Activated CD4-positive, alpha-beta T cell treated with anti-CD3 and anti-CD28 coated beads, Interleukin-2, amount 50 U/mL, for 1 hour (primary cell): ENCODE measurements at places on chromosomes 7 and 10.

DNA sequence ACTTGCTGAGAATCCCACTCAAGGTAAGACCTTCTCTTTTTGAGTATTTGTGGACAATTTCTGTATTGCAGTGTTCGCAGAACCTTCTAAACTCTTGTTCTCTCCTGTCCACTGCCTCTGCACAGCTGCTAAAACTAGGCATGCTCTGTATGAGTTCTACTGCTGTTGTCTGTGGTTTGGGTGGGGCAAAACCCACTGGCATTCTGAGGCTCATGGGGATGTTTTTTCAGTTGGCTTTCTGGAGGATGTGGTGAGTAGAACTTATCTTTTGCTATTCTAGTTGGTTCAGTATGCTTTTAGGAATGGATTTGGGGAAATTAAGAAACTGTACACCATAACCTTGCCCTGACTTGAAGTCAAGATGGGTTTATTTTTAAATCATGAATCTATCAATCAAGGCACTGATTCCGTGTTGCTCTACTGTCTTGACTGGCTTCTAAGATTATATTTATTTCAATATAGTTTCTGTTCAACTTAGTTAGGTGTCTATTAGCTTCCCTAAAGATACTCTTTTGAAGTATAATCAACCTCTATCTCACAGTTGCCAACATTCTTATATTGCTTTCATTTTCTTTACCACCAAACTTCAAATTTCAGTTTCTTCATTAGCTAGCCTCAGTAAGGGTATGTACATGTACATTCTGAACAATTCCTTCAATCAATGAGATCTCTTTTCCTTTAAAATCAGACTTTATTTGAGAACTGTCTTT is 25.0 kb upstream of the C1GALT1 start:
- peak; percentile 45 for DNase-seq

DNA sequence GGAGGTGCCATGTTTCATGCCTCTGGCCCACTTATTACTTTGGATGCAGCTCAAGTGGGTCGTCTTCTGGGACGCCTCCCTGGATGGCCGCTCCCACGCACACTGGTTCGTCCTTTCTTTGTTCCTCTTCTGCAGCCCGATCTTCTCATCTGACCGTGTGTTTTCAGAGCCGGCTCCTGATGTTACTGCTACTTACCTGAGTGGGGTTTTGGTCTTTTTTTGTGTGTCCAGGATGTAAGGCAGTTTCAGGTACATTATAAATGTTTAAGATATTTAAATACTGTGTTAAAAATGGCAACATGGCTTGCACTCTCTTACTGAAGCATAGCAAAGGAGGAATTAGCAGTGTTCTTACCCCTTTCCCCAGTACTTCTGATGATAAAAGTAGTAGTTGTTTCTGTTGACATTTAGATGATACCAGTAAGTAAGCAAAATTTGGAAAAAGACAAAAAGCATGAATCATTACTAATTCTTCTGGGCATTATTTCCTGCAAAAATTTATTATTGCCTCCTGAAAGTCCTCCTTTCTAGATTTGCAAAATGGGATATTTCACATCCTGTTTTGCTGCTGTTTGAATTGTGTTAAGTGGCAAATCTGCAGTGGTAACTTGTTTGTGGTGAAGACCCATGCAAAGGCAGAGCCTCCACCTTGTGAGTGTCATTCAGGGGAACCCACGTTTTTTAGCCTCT is 59.4 kb downstream of the SHH start:
- DNase-seq: no peak

DNA sequence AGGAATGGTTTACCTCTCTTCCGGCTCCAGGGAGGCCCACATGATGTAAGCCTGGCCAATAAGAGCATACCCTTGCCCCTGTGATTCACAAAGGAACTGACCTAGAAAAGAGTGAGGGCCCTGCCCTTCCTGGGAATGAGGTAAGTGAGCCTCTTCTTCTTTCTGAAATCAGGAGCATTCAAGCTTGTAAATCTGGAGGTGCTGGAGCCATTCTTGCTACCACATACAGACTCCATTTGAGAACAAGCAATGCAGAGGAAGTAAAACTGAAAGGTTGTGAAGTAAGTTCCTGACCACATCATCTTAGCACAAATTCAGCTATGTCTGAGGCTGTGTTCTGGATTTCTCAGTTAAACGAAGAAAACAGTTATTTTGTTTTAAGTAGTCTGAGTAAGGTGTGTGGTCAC is 132.2 kb downstream of the CD36 start:
- no peak for DNase-seq

- DNase-seq: no peak
Observed at GRCh38 chr10:124386186-124387077, 32.3 kb downstream of the OAT start.

DNA sequence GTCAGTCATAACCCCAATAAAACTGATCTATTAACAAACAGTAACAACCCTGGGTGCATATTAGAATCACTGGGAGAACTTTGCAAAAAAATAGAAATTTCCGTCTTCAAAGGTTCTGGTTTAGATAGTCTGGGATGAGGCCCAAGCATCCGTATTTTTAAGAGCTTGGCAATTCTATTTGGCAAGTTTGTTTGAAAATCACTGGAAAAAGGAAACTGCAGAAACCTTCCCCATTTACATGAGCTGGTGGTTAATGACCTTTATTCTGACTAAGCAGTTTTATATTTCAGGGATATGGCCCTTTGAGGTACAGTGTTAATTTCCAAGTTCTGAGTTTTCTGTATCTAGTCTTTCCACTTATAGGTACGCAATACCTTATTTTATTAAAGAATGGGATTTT is 115.8 kb upstream of the PRR15 start:
- DNase-seq: no peak

- DNase-seq: no peak
Observed at GRCh38 chr7:17126413-17127268, 171.8 kb upstream of the AHR start.

DNA sequence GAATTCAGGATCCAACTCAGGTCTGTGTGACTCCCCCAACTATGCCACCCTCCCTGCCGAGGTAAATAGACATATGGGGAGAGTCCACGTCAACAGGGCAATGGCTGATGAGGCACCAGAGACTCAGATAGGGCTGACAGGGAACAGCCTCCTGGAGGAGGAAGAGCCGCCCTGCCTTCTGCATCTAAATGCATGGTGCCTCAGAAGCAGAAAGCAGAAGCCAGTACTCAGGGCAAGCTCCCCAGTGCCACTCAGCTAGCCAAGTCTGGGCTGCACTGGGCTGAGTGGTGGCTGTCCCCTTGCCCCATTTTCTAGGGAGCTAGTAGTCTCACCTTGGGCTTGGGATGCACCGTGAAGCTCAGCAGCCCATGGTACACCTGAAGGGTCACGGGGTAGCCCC is 11.0 kb downstream of the RRP12 start:
- no peak for DNase-seq

GRCh38 chr7:50792342-50793119 is 9.8 kb upstream of the GRB10 start:
- DNase-seq: no peak
